Stimulated activated CD4-positive, alpha-beta T cell treated with anti-CD3 and anti-CD28 coated beads, Interleukin-12 subunit alpha, Interleukin-12 subunit beta, amount 100 ng/mL, for 4 hours (primary cell): ENCODE measurements at places on chromosomes 5 and 9.

- DNase-seq = no peak
Measured at GRCh38 chr5:174608631-174609097, 115.7 kb upstream of the MSX2 start.

DNA sequence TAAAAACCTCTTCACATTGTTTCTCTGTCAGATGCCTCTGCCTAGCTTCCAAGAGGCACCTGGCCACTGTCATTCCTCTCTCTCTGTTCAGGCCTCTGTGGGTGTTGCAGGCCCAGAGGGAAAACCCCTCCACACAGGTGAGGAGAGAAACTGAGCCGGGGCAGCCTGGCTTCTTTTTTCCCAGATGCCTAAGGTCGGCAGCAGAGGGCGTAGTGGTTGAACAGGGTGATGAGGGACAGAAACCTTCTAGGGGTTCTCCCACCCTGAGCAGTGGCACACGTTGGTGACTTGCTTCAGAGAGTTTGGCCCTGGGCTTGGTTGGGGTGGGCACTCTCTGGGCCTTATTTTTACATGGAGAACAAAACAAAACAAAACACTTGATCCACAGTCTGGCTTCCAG is 12.2 kb downstream of the IL9 start:
- no peak for DNase-seq

- no peak for DNase-seq
Measured at GRCh38 chr9:36322462-36322861, 64.2 kb upstream of the GNE start.

DNA sequence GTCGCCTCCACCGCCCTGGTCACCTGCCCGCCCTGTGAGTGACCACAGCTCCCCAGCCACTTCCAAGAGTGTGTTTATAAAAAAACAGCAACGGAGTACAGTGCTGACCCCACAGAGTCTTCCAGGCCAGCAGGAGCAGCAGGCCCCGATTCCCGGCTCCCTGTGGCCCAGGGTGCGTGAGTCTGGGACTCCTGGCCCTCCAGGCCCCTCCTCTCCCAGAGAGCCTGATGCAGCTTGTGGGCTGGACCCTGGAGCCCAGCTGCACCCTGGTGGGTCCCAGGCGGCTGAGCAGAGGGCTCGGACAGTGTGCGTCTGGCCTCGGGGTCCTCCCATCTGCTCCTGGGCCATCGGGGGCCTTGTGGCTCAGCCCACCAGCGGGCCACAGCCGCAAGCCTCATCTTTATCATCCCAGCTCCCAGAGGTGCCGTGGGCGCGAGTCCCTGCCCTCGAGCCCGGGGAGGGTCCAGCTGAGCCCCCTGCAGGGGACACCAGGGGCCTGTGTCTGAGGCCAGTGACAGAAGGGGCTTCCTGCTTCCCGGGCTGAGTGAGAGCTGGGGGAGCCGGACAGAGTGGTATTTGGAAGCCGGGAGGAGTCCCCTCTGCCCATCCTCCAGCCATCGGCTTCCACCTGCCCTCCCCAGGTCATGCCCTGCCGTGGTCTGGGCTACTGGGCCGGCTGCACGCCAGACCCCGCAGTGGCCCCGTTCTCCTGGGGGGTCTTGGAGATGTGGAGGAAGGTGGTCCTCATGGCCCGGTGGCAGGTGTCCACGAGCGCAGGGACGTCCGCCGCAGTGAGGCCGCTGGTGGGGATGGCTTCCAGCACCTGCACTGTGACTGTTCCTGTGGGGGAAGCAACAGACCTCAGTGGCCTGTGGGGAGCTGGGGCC is 10.6 kb downstream of the EGFL7 start:
- DNase-seq = no peak

- no peak for DNase-seq
Measured at GRCh38 chr5:159883522-159883950, 32.7 kb upstream of the ADRA1B start.

DNA sequence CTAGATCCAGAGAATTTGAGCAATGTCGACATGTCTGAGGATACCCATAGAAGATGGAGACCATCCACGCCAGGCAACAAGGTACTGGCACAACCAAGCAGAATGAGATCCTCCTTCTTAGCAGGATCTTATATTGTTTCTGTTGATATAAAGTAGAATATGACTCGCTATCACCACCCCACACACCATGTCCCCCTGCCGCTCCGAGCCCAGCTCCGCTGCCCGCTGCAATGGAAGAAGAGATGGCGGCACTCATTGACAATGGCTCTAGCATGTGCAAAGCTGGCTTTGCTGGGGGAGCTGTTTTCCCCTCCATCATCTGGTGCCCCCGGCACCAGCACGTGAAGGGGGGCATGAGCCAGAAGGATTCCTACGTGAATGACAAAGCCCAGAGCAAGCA is 49.5 kb upstream of the FBXL7 start:
- no peak for DNase-seq

GRCh38 chr5:80116465-80116864 is 81.3 kb downstream of the THBS4 start:
- DNase-seq = no peak

DNA sequence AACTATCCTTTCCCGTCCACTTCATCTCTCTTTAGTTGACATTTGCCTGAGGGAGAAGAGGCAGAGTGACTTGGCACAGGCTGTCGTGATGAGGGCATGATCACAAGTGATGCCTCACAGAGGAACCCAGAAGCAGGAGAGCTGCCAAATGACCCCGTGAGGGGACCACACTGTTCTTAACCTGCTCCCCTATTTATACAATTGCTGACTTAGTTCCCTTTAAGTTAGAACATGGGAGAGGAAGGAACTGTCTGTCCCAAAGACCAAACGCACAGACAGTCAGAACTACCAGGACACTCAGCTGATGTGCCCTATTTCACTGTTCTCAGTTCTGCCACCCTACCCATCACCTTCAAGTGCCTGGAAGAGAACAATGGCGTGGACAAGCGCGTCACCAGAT is 73.7 kb downstream of the SLC1A3 start:
- no peak for DNase-seq

DNA sequence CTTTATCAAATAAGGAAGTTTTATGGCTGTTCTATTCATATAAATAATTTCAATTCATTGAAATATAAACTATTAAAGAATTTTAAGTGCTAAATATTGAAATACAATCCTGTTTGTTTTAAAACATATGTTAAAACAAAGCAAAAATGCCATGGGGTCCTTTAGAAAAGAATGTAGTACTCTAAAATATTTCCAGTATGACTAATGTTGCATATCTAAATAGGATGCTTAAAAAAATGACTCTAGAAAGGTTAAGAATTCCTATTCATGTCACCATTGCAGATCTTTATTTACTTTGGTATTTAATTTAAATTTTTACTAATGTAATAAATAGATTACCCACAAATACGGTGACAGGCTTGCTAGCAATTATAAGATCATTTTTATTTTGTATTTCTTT is 132.3 kb downstream of the ZNF608 start:
- no peak for DNase-seq

- no peak for DNase-seq
Measured at GRCh38 chr5:158108177-158108576, 249.2 kb upstream of the CLINT1 start.

DNA sequence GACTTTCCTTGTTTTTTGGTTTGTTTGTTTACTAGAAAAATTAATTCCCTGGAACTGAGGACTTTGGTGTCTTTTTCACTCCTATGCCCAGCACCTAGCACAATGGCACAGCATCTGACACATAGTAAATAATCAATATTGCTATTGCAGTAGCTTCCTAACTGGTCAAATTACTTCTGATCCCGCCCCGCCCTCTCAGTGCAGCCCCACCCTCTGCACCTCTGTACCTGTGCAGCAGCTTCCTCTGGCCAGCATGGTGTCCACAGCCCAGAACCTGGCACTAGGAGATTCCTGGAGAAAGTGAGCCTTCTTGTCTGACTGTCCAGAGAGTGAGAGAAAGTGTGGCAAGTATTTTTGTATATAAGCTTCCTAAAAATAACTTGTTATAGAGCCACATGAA is 343.2 kb downstream of the ZNF608 start:
- DNase-seq = no peak

DNA sequence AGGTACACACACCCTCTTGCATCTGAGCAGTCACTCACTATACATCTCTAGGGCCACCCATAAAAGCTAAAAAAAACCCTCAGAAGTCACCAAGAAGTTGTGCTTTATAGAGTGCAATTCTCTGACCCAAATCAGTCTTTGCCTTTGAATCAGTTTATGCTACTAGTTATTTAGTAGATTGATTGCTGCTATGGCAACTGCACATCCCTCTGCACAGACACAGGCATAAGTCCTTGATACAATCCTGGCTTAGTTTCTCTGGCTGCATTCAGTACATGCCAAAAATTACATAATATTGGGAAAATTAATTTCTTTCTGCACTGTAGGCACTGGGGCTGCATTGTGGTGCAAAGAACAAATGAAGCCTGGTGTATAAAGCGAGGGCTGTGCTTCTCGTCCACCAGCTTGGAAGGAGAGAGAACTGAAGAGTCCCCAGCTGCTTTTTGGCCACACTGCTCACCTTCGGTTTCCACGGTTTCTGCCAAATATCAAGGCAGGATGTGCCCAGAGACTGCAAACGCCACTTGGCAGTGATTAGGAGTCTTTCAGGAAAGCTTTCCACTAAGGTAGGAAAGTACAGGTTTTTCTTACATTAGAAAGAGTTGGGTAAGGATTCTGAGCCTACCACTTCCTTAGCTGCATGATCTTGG is 258.4 kb downstream of the ELAVL2 start:
- DNase-seq = no peak

- no peak for DNase-seq
Measured at GRCh38 chr5:169906745-169907649, 73.3 kb downstream of the INSYN2B start.

DNA sequence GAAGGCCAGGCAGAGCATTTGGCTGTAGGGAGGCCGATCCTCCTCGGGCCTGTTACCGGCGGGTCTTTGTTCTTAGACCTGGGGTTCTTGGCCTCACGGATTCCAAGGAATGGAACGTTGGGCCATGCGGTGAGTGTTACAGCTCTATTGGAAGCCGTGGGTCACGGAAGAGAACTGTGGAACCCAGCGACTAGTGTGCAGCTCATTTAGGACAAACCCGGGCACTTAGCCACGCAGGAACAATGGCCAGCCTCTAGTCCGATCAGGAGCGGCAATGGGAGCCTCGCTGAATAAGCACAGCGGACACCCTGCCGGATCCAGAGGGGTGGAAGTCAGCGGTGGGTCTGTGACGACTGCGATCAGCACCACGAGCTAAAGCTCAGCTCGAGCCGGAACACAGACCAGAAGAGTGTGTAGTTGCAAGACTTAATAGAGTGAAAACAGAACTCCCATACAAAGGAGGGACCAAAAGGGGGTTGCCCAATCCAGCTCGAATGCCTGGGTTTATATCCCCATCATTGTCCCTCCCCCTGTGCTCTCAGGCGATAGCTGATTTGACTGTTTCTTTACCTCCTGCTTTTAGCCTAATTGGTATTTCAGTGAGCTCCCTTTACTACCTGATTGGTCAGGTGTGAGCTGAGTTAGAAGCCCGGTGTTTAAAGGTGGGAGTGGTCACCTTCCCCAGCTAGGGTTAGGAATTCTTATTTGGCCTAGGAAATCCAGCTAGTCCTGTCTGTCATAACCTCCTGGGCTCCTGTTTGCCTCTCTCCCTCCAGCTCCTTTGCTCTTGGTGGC is 53.7 kb upstream of the RPL26L1 start:
- DNase-seq = no peak

DNA sequence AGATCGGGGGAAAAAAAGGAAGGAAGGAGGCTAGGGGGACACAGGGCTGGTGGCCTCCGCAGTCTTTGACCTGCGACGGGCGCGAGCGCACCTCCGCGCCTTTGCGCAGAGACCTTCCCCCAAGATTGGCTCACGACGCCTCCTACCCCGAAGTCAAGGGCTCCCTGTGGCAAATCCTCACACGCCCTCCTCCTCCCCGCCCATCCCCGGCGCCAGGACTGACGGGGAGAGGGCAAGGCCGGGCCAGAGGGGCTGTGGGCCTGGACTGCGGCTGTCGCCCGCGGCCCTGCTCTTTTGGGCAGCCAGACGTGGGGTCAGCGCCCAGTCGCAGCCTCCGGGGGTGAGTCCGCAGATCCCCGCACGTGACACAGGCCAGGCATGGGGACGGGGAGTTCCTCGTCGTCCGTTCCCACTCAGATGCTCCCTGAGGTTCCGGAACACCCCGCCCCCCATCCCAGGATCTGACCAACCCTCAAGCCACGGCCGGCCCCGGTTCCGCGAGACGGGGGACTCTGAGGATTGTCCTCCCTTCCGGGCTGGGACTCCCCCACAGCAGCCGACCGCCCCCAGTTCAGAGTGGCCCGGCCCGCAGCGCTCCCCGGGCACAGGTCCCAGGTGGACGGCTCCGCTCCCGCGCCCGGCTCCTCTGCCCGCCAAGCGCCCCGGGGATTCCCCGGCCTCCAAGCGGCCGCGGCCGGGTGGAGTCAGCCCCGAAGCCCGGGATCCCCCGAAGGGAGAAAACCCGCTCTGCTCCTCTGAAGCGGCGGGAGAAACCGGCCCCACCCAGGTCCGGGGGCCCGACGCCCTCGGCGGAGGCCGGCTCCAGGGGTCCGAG is 543 bp upstream of the ANKRD33B start:
- peak; percentile 46 for DNase-seq

DNA sequence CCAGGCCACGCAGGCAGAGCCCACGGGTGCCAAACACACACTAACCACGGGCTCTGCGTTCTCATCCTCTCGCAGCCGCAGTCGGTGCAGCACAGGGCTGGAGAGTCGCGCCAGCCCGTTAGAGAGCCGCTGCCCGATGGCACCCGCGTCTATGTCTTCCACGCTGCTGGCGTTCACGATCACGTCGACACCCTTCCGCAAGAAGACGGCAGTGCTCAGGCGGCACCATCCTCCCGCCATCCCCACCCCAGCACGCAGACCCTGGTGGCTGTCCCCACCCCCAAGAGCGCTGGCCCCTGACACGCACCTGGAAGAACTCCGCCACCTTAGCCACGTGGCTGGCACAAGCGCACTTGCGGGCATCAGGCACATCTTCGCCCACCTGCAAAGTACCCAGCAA is 6.0 kb downstream of the DBN1 start:
- DNase-seq = no peak

- DNase-seq = peak; percentile 8
Measured at GRCh38 chr5:169980418-169981053, at the start of gene INSYN2B. Gene INSYN2B, minus strand, starts transcription at chr5:169980495. Its CDS starts 96,597 bp downstream, at chr5:169883898.

- no peak for DNase-seq
Measured at GRCh38 chr5:137939331-137939730, 50.1 kb downstream of the PKD2L2 start.

DNA sequence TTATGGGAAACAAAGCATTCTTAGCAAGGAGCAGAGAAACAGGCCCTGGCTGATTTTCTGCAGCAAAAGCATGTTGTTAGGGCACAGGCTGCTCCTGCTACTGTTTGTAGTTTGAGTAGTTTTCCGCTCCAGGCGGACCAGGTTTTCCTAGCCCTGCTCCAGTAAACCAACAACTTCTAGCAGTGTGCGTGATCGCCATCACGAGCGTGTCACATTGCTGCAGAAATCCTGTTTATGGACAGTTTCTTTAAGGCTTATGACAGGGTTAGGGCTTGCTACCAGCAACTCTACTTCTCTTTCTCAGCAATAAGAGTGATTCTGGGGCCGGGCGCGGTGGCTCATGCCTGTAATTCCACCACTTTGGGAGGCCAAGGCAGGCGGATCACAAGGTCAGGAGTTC is 803.9 kb upstream of the CDH10 start:
- DNase-seq = no peak

- DNase-seq = no peak
Measured at GRCh38 chr9:129979071-129979745, 63.8 kb downstream of the FNBP1 start.

GRCh38 chr5:75885321-75885720 is 168.1 kb upstream of the POC5 start:
- no peak for DNase-seq

- DNase-seq = no peak
Measured at GRCh38 chr5:10320793-10321192, 13.1 kb upstream of the CMBL start.
